GM23248 (cell line): ENCODE measurements at places on chromosomes 7 and 10. TPM values are rescaled to one million over a fixed set of nuclear protein-coding genes. Genes with fewer than 3 reads are reported as not detected.

DNA sequence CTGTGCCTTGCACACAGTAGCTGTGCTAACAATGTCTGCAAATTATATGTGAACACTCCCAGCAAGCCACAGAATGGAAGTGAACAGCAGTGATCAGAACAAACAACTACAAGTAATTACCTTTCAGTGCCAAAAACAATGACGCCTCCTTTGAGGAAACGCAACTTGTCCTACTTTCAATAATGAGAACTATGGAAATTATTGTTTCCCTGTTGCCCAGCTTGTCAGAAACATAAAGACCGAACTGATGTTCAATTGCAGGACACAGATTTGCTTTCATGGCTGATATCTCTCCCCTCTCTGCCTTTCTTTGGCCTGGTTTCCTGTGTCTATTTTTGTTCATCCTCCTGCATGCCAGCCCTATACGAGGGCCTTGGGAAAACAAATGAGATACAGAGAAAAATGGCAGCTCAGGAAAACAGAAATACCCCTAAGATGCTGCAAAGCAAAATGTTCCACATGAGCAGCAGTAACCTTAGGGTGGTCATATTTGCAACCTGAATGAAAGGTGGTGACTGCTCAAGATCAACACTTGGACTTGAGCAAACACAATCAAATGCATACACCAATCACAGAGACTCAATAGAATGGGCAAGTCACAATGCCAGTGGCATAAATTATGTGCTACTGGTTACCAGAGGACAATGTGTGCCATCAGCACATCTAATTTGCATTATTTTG is 26.8 kb downstream of the COBL start:
- no peak for DNase-seq
- H3K36me3 ChIP-seq = no peaks in the 10 kb centered on the region
- H3K27ac ChIP-seq = no peak overlapping the region

DNA sequence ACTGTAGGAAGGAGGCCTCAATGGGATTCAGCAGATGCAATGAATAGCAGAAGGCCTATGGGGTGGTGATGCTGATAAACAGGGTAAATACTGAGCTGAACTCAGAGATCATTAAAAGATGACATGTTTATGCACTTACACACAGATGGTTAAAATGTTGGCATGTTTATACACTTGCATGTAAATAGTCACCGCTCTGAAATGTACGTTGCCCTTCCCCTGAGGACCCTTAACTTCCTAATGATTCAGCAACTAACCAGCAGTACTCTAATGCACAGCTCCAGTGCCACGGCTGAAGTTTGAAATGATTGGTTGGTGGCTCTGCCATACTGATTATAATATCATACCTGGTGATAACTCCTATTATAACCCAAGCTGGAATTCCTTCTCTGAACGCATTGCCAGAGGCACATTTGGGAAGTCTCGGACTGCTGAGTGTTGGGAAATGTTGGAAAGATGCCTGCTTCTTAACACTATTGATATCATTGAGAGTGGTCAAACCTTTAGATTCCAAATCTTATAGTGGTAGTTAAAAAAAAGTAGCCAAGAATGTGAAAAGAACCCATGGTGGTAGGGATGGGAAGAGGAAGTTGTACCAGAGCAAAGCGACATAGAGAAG is 3.7 kb upstream of the CAV1 start:
- no peak overlapping the region for H3K4me3 ChIP-seq
- no peak overlapping the region for H3K27ac ChIP-seq
- peak; percentile 37 for DNase-seq
- no peaks in the 10 kb centered on the region for H3K27me3 ChIP-seq
- peaks cover 26% of the 10 kb centered on the region for H3K4me1 ChIP-seq
- no peaks in the 10 kb centered on the region for H3K36me3 ChIP-seq

DNA sequence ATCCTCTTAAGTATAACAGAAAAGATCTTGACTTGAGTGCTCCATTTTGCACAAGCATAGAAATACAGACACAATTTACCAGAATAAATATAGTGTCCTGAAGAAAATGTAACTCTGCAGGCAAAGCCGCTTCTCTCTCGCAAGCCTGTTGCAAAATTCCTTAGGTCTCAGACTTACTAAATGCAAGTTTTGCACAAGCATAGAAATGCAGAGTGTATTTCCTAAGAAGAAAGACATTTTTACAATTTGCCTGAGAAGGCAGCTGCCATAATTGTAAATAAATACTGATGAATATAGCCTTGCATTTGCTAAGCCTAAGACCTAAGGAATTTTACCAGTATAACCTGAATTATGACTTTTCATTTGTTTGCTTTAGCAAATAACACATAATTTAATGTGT is 67.1 kb downstream of the AGMO start:
- H3K4me1 ChIP-seq = no peaks in the 10 kb centered on the region
- DNase-seq = no peak
- no peaks in the 10 kb centered on the region for H3K36me3 ChIP-seq
- H3K27me3 ChIP-seq = no peaks in the 10 kb centered on the region
- no peak overlapping the region for H3K4me3 ChIP-seq

GRCh38 chr7:79334334-79334733 is 119.1 kb downstream of the MAGI2 start:
- H3K36me3 ChIP-seq = no peaks in the 10 kb centered on the region
- no peaks in the 10 kb centered on the region for H3K27me3 ChIP-seq
- no peak overlapping the region for H3K4me3 ChIP-seq
- H3K27ac ChIP-seq = no peak overlapping the region

DNA sequence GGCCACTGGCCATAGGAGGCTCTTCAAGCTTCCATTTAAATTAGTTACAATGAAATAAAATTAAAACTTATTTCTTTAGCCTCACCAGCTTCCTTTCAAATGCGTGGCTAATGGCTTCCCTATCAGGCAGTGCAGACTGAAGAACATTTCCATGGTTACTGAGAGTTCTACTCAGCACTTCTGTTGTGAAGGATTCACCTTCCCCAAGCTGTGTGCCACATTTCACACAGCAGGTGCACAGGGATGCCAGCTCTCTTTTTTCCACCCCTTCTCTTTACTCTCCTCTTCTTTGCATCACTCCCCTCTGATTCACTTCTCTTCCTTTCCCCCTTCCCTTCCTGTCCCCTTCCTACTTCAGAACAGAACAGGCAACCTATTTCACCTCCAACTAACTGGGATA is 833 bp downstream of the GDF2 start:
- no peak overlapping the region for H3K27ac ChIP-seq
- H3K4me1 ChIP-seq = no peaks in the 10 kb centered on the region
- no peaks in the 10 kb centered on the region for H3K36me3 ChIP-seq
- DNase-seq = no peak
- H3K27me3 ChIP-seq = peaks cover 29% of the 10 kb centered on the region

- DNase-seq = no peak
- H3K4me3 ChIP-seq = no peak overlapping the region
- H3K27me3 ChIP-seq = peaks cover 33% of the 10 kb centered on the region
- H3K36me3 ChIP-seq = no peaks in the 10 kb centered on the region
- H3K27ac ChIP-seq = no peak overlapping the region
These were observed 274.3 kb upstream of the NEBL start for GRCh38 chr10:21171197-21171935.

- DNase-seq = no peak
- no peak overlapping the region for H3K4me3 ChIP-seq
- no peaks in the 10 kb centered on the region for H3K36me3 ChIP-seq
These were observed 9.6 kb upstream of the AOC1 start for GRCh38 chr7:150842716-150843115.

GRCh38 chr7:11130012-11130411 is 156.3 kb downstream of the PHF14 start:
- no peaks in the 10 kb centered on the region for H3K4me1 ChIP-seq
- H3K36me3 ChIP-seq = 0 out of 2 replicates have a peak, but pooled peaks cover 5% of the 10 kb centered on the region
- H3K27me3 ChIP-seq = no peaks in the 10 kb centered on the region

GRCh38 chr7:1934756-1935155 is 264.7 kb downstream of the ELFN1 start:
- H3K4me3 ChIP-seq = no peak overlapping the region
- no peak for DNase-seq
- H3K27ac ChIP-seq = no peak overlapping the region
- no peaks in the 10 kb centered on the region for H3K4me1 ChIP-seq
- H3K27me3 ChIP-seq = no peaks in the 10 kb centered on the region
- no peaks in the 10 kb centered on the region for H3K36me3 ChIP-seq

The NRCAM gene
- total RNA-seq = 7.0 and 11.0 TPM in 2 replicates

The TLX1 gene
- total RNA-seq = not detected in 2 replicates

The HPS6 gene
- total RNA-seq = 45.1 and 46.9 TPM in 2 replicates

The KLF14 gene
- 0.11 TPM in 1 of 2 replicates, not detected in the other for total RNA-seq
